ENCODE measurements at places on chromosomes 7 and 10. TPM values are rescaled to one million over a fixed set of nuclear protein-coding genes. Genes with fewer than 3 reads are reported as not detected.

The FAM25A gene
- not detected for total RNA-seq

The FAM180A gene
- 60.1 TPM for total RNA-seq

The MACC1 gene
- total RNA-seq: 0.11 TPM

The CTBP2 gene
- 65.5 TPM for total RNA-seq

GRCh38 chr7:149850007-149850594 lies 11.9 kb downstream of the ZNF862 start:
- peaks cover 8% of the 10 kb centered on the region for H3K36me3 ChIP-seq
- H3K4me3 ChIP-seq: no peak overlapping the region
- H3K4me1 ChIP-seq: peaks cover 9% of the 10 kb centered on the region
- H3K27ac ChIP-seq: no peak overlapping the region
- DNase-seq: no peak
- H3K27me3 ChIP-seq: no peaks in the 10 kb centered on the region

GRCh38 chr7:135840591-135840990 lies 92.0 kb upstream of the FAM180A start:
- no peak overlapping the region for H3K4me3 ChIP-seq
- peaks cover 10% of the 10 kb centered on the region for H3K4me1 ChIP-seq
- no peaks in the 10 kb centered on the region for H3K27me3 ChIP-seq
- no peak for DNase-seq

GRCh38 chr7:7228472-7228871 lies 46.1 kb downstream of the C1GALT1 start:
- peak; percentile 76 for DNase-seq
- H3K27ac ChIP-seq: peak overlapping the region; percentile 58
- peaks cover 16% of the 10 kb centered on the region for H3K4me1 ChIP-seq

- no peak for DNase-seq
- peaks cover 9% of the 10 kb centered on the region for H3K27me3 ChIP-seq
- H3K27ac ChIP-seq: no peak overlapping the region
- no peaks in the 10 kb centered on the region for H3K36me3 ChIP-seq
Observed at GRCh38 chr10:99506416-99506815, 26.3 kb upstream of the NKX2-3 start.

DNA sequence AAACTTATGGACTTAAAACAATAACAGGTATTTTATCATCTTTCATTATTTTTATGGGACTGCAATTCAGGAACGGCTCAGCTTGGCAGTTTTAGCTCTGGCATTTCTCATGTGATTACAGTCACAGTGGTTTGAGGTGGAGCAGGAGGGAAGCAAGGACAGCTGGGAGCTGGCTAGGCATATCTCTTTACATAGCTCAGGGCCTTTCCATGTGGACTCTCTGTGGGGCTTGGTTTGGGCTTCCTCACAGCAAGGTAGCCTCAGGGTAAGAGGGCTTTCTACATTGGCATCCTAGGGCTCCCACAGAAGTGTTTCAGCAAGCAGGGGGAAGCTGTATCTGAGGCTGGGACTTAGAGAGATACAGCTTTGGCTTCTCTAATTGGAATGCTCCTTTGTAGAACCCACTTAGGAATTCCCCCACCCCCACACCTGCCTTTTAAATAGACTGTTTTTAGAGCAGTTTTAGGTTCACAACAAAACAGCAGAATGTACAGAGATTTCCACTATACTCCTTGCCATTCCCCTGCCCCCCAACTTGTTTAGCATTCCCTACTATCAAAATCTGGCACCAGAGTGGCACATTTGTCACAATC lies 26.6 kb upstream of the SDHAF3 start:
- H3K4me1 ChIP-seq: no peaks in the 10 kb centered on the region
- peaks cover 14% of the 10 kb centered on the region for H3K27me3 ChIP-seq
- no peak overlapping the region for H3K27ac ChIP-seq
- no peak overlapping the region for H3K4me3 ChIP-seq
- no peaks in the 10 kb centered on the region for H3K36me3 ChIP-seq

DNA sequence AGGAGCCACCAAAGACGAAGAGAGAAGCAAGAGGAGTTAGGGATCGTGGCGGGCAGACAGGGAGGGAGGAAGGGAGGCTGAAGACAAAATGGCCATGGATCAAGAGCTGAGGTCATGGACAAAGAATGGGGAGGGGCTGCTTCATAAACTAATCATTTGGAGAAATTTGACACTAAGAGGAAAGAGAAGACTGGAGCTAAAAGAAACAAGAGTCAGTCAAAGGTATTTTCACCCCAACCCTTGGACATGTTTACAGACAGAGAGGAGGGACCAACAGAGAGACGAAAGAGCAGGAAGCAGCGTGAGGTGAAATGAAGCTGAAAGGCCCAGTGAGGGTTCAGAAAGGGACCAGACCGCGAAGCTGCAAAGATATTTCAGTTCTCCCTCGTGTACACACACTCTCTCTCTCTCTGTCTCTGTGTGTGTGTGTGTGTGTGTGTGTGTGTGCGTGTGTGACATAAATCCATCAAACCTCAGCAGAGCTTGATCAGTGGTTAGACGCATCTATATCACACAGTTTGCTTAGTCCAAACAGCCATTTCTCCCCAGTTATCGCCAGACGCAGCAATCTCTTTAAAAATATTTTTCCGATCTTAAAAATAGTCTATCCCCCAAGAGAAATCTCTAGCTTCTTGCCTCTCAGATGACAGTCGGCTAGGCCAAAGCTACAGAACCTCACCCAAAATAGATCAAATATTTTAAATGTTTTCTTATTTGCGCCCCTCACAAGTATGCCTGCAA lies 12.5 kb upstream of the CALD1 start:
- DNase-seq: peak; percentile 66
- peaks cover 23% of the 10 kb centered on the region for H3K4me1 ChIP-seq

GRCh38 chr10:132508581-132509443 lies 28.8 kb upstream of the INPP5A start:
- peaks cover 8% of the 10 kb centered on the region for H3K4me1 ChIP-seq
- DNase-seq: no peak
- no peaks in the 10 kb centered on the region for H3K36me3 ChIP-seq
- no peaks in the 10 kb centered on the region for H3K27me3 ChIP-seq
- no peak overlapping the region for H3K27ac ChIP-seq
- H3K4me3 ChIP-seq: no peak overlapping the region

DNA sequence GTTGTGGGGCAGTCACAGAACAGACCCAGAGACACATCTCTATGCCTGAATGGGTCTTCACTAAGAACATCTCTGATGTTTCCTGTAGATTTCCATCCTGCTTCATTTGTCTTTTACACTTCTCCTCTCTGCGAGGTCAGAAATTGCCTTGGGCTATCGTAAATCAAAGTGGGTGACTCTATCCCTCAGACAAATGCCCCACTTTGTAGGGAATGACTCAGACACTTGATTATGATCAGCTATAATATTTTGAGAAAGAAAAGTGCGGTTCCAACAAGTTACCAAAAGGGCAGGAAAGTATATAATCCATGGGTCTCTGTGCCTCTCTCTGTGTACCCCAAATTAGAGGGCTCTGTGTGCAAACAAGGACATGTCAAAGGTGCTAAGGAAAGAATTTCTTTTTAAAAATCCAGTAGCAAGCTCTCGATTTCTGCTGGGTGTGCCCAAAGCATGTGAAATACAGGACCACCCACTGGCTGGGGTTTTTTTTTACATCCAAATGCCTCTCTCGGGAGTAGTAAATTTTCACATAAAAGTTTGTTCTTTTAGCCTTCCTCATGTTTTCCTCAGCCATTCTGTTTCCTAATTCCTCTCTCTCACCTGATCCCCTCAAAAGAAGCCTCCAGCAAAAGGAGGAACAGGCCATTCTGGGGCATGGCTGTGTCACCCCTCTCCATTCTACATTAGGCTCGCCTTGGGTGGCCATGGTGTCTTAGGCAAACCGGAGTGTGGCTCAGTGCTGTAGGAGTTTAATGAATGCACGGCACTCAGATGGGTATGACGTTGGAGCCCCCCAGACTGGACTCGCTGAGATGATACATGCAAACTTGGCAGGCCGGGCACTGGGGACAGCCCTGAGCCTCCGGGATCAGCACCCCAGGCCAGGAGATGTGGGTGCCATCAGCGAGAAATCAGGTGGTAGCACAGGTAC lies 6.3 kb upstream of the OPN4 start:
- no peaks in the 10 kb centered on the region for H3K27me3 ChIP-seq
- no peak overlapping the region for H3K4me3 ChIP-seq
- H3K27ac ChIP-seq: no peak overlapping the region
- peak; percentile 74 for DNase-seq

- H3K36me3 ChIP-seq: no peaks in the 10 kb centered on the region
- DNase-seq: peak; percentile 80
- peak overlapping the region; percentile 98 for H3K4me3 ChIP-seq
- no peaks in the 10 kb centered on the region for H3K27me3 ChIP-seq
Observed at GRCh38 chr7:106111655-106112117, 426 bp downstream of the SYPL1 start.

DNA sequence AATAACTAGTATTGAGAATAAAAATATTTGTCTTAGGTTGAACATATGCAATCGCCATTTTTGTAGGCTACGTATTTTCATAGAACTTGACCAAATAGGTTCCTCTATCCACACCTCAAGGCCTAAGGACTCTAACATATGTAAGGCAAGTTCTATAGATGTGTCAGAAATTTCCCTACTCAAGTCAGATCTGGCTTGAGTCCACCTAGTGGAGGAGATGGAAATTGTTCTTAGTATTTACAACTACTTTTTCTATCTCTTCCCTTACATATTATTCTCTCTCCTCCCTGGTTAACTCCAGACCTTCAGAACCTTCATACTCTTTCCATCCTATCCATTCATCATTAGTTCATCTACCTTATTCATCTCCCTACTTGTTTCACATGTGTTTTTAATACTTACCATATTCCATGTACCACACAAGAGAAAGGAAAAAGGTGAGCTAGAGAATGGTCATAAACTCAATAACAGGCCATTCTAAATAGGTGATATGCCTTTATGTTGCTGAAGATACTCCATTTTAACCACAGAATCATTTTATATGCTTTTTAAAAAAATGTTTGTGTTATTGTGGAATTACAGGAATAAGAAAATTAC lies 174.5 kb upstream of the HDAC9 start:
- no peak overlapping the region for H3K27ac ChIP-seq
- H3K27me3 ChIP-seq: no peaks in the 10 kb centered on the region
- peak; percentile 71 for DNase-seq
- H3K36me3 ChIP-seq: no peaks in the 10 kb centered on the region
- H3K4me3 ChIP-seq: no peak overlapping the region

DNA sequence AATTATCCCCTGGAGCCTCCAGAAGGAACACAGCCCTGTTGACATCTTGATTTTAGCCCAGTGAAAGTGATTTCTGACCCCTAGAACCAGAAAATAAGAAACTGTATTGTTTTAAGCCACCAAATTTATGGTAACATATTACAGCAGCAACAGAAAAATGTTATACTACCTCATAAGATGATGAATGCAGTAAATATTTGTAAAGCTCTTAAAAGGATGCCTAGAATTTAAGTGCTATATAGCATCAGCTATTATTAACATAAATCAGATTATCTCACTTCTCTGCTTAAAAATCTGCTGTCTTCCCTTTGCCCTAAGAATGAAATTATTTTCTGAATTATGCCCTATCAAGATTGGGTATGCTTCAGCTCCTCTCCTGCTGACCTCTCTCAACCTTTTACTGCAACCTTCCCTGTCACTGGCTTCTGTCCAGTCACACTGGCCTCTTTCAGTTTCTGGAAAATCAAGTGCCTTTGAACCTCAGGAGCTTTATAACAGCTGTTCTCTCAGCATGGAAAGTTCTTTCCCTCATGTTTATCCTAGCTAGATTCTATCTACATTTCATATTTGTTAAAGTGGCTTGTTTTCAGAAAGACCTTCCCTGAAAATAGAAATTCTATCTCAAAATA lies 78.9 kb downstream of the GPR37 start:
- no peak overlapping the region for H3K27ac ChIP-seq
- H3K4me3 ChIP-seq: no peak overlapping the region
- no peak for DNase-seq
- H3K36me3 ChIP-seq: no peaks in the 10 kb centered on the region
- no peaks in the 10 kb centered on the region for H3K4me1 ChIP-seq
- no peaks in the 10 kb centered on the region for H3K27me3 ChIP-seq

- no peaks in the 10 kb centered on the region for H3K27me3 ChIP-seq
- no peaks in the 10 kb centered on the region for H3K36me3 ChIP-seq
- no peak overlapping the region for H3K4me3 ChIP-seq
- peak; percentile 6 for DNase-seq
- peaks cover 32% of the 10 kb centered on the region for H3K4me1 ChIP-seq
Observed at GRCh38 chr10:13773043-13773442, 186.3 kb downstream of the PRPF18 start.

DNA sequence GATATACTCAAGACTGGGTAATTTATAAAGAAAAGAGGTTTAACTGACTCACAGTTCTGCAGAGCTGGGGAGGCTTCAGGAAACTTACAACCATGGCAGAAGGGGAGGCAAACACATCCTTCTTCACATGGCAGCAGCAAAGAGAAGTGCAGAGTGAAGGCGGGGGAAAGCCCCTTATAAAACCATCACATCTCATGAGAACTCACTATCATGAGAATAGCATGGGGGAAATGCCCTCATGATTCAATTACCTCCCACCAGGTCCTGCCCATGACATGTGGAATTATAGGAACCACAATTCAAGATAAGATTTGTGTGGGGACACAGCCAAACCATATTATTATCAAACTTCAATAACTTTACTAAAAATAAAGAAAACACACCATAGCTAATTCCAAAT lies 30.4 kb upstream of the JAZF1 start:
- no peaks in the 10 kb centered on the region for H3K4me1 ChIP-seq
- H3K27ac ChIP-seq: no peak overlapping the region
- H3K36me3 ChIP-seq: no peaks in the 10 kb centered on the region
- H3K27me3 ChIP-seq: no peaks in the 10 kb centered on the region
- no peak overlapping the region for H3K4me3 ChIP-seq
- DNase-seq: no peak

GRCh38 chr10:77392236-77392721 lies 245.3 kb downstream of the KCNMA1 start:
- H3K4me1 ChIP-seq: peaks cover 41% of the 10 kb centered on the region
- peak; percentile 70 for DNase-seq
- no peaks in the 10 kb centered on the region for H3K36me3 ChIP-seq

DNA sequence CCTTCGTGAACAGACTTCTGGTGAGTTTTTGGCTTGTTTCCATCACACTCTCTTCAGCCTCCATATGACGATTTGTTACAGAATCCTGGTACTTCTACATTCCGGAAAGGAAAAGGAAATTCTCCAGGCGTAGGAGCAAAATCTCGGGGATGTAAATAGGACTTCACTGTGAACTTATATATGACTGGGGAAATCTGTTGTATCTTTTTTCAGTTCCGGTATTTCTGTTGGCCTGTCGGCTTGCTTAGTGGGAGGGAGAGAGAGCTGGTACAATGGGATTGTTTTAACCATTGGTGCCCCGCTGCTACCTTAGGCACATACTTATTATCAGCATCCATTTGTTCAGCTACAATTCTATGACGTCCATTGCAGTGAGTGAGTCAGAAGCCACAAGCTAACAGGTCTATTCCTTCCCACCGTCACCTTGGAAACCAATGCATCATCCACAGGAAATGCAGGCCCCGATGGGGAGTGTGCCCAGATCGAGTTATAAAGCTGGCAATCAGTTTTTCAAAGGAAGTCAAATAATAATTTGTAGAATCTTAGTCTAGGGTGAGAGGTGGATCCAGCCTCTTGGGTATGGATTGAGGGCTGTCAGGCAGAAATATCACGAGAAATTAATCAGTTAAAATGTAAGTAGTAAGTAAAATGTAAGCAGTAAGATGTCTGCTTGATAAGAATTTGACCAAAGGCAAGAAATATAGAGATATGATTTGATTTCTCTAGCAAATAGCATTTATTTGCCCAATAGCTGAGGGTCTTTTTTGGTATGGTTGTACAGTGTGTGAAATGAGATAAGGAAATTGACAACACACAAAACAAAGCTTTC lies 92.0 kb upstream of the MKLN1 start:
- H3K27ac ChIP-seq: peak overlapping the region; percentile 79
- H3K4me3 ChIP-seq: no peak overlapping the region
- peak; percentile 98 for DNase-seq
- H3K4me1 ChIP-seq: peaks cover 32% of the 10 kb centered on the region

- H3K27ac ChIP-seq: no peak overlapping the region
- H3K36me3 ChIP-seq: no peaks in the 10 kb centered on the region
- DNase-seq: peak; percentile 21
- H3K4me1 ChIP-seq: no peaks in the 10 kb centered on the region
- no peak overlapping the region for H3K4me3 ChIP-seq
Observed at GRCh38 chr10:11345224-11346054, 266.0 kb downstream of the USP6NL start.

All from GM23248 (cell line).